ENCODE measurements at places on chromosomes 3 and 15. TPM values are rescaled to one million over a fixed set of nuclear protein-coding genes. Genes with fewer than 3 reads are reported as not detected.

The FRG2C gene
- not detected for polyA plus RNA-seq

DNA sequence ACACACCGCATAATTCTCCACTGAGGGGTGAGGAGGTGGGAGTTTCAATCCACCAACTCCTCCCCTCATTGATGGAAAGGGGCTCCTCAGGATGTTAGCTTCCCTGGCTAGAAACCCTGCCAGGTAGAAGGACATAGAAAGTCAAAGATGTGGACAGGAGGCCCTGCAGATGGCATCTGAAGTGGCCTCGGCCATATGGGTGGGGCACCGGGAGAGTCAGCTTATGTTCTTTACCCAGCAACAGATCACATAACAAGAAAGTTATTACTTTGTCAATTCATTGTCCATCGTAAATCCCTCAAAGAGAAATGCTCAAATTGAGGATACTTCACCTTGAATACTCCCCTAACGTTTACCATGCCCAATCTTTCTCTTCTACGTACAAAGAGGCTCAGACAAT is 97.3 kb upstream of the ARHGEF3 start:
- DNase-seq, result no peak

DNA sequence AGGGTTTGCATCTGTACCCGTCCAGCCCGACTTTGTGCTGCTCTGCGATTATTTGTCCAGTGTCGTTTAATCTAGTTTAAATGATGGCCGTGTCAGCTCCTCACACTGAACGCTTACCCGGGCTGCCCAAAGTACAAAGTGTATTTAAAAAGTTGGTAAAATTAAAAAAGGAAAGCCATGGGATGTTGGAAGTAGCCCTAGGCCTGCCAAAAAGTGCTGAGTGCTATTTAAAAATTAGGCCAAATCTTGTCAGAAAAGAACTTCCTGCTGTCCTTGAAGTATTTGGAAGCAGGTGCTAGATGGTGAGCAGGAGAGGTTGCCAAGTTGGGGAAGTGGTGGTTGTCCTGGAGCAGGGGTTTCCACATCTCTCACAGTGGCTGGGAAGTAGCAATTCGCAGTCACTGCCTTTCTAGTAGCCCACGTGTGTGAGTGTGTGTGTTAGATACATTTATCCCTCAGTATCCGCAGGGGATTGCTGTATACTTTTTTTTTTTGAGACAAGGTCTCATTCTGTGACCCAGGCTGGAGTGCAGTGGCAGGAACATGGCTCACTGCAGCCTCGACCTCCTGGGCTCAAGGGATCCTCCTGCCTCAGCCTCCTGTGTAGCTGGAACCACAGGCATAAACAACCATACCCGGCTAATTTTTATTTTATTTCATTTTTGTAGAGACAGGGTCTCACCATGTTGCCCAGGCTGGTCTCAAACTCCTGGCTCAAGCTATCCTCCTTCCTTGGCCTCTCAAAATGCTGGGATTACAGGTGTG is 664 bp downstream of the PPCDC start:
- DNase-seq, result no peak

The ILDR1 gene
- polyA plus RNA-seq, result 0.35 TPM

The FAM107A gene
- 0.72 TPM for polyA plus RNA-seq
